ENCODE measurements at places on chromosomes 12 and 14.

GRCh38 chr14:69688299-69688649, 76.9 kb downstream of the SUSD6 start:
- DNase-seq, result no peak

GRCh38 chr14:87271331-87271730, 721.7 kb downstream of the GALC start:
- DNase-seq, result no peak

DNA sequence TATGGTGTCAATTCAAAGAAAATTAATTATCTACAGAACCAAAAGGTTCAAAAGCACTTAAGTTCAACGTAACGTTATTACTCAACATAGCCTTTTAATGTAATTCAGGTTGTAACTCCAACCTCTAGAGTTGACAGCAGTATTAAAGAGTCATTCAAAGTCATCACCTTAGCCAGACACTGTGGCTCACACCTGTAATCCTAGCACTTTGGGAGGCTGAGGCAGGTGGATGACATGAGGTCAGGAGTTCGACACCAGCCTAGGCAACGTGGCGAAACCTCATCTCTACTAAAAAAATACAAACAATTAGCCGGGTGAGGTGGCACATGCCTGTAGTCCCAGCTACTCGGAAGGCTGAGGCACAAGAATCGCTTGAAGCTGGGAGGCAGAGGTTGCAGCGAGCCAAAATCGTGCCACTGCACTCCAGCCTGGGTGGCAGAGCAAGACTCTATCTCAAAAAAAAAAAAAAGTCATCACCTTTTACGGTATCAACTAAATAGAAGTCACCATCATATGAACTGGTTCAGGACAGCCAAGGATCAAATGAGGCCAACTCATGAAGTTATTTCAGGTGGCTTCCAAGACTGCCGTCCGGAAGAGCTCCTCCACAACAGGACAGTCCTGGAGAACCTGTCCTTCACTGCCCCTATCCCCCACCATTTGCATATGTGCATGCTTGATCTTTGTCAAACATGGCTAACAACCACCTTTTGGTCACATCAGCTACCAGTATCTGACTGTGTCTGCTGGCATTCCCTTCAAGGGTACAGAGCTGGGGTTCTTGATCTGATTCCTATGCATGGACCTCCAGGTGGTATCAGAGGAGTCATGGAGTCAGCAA, 4.2 kb downstream of the PPTC7 start:
- DNase-seq, result no peak

- DNase-seq, result peak; percentile 75
Observed at GRCh38 chr14:24368562-24369252, 723 bp downstream of the NFATC4 start.

GRCh38 chr12:124592481-124593160, 25.2 kb upstream of the NCOR2 start:
- no peak for DNase-seq

DNA sequence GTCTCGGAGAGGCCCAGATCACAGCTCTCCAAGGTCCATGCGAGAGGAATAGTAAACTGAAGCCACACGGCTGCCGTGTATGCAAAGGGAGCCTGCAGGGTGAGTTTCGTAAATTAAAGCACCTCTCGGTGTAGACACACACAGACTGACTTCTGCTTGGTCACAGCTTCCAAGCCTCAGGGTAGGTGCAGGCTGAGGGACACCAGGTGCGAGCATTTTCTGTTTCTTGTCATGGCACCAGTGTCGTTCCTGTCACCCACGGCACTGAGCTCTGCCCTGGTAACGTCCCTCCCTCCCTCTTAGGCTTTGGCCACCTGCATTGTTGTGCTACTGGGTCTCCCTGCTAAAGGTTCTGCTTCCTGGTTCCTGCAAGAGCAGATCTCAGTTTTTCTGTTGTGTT, 76.2 kb upstream of the DYNC1H1 start:
- DNase-seq, result no peak

DNA sequence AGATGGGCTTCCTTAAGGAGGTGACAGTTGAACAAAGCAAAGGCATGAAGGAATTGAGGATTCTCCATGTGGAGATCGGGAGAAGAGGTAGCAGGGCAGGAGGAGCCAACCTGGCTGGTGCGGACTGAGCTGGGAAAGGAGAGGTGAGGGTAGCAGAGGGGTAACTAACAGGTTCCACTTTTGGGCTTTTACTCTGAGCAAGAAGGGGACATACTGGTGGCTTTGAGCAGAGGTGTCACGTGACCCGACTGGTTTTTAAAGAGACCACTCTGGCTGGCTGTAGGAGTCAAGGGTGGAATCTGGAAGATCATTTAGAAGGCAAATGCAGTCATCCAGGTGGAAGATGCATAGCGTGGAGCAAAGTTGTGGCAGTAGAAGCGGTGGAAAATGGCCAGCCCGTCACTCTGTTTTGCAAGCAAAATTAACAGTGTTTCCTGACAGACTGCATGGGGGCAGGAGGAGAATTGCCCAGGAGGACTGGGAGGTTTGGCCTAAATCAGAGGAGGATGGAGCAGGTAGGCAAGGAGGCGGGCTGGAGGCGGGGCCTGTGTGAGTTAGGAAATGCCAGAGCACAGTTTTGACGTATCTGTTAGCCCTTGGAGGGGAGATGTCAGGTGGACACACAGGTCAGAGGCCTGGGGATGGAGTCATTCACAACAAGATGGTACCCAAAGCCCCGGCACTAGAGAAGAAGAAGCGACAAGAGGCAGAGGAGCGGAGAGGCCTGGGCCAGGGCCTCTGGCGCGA, 156.3 kb upstream of the FKBP4 start:
- no peak for DNase-seq

GRCh38 chr12:69108037-69108436, 131.3 kb upstream of the CPSF6 start:
- DNase-seq, result no peak

- DNase-seq, result no peak
Observed at GRCh38 chr14:77708749-77709148, 846 bp downstream of the SLIRP start.

- no peak for DNase-seq
Observed at GRCh38 chr14:52856139-52856538, 64.7 kb upstream of the GNPNAT1 start.

GRCh38 chr14:100070310-100070709, 5.1 kb downstream of the EVL start:
- no peak for DNase-seq

DNA sequence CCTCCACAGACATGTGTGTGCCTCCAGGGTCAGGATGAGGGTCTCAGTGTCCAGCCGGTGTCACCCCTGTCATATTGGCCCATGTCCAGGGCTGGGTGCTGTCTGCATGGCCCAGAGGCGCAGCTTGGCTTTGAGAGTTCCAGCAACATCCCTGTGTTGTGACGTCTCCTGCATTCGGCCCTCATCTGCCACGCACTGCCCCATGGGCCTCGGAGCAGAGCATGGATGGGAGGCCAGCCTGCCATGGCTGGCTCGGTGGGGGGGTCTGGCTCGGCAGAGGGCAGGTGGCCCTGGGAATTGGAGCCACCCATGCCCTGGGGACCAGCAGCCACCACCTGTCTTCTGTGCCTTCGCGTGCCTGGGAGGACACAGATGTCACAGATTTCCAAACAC, 10.8 kb upstream of the TEX22 start:
- DNase-seq, result no peak

GRCh38 chr14:103745424-103745823, 29.8 kb downstream of the ZFYVE21 start:
- no peak for DNase-seq

- DNase-seq, result no peak
Observed at GRCh38 chr14:55749201-55749812, 169.3 kb downstream of the KTN1 start.

DNA sequence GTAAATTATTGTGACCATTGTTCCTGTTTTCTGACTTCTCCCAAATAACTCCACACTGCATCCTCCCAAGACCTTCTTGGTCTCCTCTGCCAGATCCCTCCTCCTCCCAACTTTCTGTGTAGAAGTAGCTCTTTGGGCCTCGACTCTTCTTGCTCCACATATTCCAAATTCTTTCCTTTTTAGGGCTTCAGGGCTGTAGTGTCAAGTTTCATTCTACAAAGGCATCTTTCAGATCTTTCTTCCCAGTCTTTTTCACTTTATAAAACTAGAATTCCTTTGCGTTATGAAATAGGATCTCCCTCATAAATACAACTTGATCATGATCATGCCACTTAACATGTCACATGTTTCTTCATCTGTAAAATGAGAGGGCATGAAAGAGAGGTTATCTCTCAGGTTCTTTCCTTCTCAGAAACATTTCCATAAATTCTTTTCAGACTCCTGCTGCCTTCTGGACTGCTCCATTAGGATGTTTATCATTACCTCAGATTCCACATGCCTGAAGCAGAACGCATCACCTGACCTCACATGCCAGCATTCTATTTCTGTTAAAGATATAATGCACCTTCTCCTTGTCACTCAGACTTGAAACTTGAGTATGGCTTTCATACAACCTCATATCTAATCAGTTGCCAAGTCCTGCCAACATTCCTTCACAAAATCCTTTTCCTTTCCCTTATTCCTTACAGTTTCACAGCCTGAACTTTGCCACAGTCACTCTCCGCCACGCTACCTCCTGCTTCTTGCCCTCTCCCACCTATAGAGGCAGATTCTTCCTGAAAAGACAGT, 8.5 kb downstream of the SLC38A1 start:
- no peak for DNase-seq

GRCh38 chr14:90692061-90692460, 124.2 kb downstream of the TTC7B start:
- no peak for DNase-seq

- no peak for DNase-seq
Observed at GRCh38 chr12:46609273-46609623, 216.5 kb downstream of the SLC38A4 start.

DNA sequence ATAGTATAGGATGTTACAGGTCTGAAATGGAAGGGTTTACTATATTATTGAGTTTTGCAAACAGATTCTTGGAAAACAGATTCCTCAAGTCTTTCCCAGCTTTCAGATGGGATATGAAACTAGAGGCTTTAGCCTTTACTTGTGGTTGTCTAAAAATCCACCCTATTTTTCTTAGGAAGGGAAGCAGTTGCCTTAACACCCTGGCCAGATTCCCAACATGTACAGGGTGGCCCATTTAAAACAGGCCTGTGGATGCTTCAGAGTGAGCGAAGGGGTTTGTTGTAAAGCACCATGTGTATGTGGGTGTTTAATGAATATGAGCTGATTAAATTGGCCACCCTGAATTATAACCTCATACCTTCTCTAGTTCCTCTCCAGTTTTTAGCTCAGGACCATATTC, 415.9 kb downstream of the ZFP36L1 start:
- DNase-seq, result no peak

- no peak for DNase-seq
Observed at GRCh38 chr12:110948041-110948440, 27.7 kb upstream of the MYL2 start.

DNA sequence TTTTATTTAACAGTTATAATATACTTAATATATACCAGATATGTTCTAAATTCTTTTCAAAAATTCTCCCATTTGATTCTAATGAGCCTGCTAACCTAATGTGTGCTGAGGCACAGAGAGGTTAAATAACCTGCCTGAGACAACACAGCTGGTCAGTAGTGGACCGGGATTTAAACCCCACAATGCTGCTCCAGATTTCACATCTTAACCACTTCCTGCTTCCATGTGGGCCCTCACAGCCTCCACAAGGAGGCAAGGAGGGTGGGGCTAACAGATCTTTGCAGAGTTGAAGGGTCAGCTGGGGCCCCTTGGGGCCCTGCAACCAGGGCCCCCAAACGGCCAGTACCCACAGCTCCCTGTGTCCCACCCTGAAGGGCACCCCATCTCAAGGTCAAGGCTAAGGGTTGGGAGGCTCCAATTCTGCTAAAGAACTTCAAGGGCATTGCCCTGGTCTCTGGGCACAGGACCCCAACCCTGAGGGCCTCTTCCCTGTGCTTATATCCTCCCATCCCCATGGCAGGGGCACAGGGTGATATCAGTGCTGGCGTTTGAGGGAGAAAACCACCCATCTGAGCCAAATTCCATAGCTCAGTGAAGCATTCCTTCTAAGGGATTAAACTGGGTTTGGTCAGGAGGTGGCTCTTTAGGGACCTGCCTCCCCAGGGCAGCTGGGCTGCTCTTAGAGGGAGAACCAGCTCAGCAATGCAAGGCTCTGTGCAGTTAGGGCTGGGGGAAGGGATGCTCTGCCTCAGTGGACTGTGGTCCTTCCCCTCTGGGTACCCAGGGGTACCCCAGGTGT, 2.2 kb downstream of the KRT80 start:
- DNase-seq, result no peak

DNA sequence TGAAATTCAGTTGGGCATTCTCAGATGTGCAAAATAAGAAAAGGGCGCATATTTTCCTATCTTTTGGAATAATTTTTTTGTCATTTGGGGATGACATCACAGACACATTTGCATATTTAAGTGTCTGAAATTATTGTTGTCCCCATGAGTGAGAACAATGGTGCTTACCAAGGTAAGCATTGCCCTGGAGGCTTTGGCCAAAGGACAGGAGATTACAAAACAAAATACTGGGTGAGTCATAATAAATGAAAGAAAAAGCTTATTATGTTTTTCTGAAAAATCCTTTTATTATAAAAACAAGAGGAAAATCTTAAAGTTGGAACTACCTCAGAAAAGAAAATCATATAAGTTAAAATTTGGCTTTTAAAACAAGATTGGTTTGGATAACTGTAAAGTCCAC, 254.9 kb downstream of the BTG1 start:
- no peak for DNase-seq

DNA sequence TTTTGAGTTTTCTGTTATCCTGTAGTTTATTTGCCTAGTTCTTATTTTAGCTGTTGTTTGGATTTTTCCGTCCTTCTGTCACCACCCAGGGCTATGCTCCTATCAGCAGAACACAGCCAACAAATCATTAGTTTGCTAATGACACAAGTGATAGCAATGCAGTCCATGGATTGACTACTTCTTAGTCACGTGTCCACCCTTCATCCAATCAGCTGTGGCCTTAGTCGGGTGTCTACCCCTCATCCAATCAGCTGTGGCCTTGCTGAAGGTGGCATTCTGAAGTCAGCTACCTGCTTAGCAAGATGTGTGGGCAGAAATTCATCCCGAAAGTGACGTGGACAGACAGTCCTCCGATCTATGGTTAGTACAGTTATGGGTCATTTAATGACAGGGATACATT, 182.3 kb downstream of the GALC start:
- DNase-seq, result no peak

DNA sequence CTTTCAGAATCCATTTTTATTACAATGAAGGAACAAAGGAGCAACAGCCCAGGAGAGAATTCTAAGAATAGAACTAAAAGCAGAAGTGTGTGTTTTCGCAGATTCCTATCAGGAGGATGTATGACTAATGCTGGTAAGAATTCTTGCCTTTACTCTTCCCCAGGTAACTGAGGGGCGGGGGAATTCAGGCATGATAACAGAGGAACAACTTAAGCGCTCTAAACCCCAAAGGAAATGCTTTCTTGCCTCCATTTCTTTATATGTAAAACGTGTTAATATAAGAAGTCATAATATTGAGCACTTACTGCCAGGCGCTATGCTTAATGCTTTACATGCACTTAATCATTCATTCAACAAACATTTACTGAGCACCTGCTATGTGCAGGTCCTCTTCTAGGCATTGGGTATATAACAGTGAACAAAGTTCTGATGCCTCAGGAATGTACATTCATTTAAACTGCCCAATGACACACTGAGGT, 4.5 kb downstream of the HCAR1 start:
- no peak for DNase-seq
